ENCODE measurements at places on chromosomes 7 and 10.
A peak's percentile ranks its signal among the peaks of the same experiment; 100 is the strongest.

DNA sequence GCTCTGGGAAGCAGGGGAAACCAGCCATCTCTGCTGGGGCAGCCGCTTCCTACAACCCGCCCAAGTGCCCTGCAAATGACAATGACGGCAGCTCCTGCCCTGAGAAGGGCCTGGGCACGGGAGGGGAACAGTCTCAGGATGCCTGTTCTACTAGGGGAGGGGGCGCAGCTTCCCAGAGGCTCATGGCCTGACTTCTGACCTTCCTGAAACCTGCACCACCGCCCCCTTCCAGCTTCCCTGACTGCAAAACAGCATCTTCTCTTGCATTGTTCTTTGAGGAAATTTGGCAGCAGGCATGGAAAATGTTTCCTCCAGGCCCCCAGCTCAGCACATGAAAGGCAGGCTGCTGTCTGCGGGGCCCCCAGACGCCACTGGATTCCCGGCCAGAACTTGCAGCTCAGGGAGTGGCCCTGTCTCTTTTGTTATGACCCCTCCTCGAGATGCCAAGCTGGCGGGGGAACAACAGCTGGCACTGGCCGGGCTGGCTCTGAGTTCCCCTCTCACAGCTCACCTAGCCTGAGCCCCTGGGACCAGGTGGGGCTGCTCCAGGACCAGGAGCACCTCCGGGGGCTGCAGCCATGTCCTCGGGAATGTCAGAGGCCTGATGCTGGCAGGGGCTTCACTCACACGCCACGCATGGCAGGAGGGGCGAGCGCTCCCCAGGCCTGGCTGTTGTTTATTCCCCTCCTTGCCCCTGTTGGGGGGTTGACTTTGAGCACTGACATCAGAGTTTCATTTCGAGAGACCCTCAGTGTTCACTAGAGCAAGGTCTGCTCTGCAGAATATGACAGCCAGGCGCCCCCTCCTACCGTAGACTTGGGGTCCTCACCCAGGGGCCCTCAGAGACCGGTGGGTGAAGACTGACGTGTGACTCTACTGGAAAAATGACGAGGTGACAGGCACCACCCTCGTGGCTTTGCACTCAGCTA lies 62.7 kb downstream of the CALML3 start:
- DNase-seq: no peak

DNA sequence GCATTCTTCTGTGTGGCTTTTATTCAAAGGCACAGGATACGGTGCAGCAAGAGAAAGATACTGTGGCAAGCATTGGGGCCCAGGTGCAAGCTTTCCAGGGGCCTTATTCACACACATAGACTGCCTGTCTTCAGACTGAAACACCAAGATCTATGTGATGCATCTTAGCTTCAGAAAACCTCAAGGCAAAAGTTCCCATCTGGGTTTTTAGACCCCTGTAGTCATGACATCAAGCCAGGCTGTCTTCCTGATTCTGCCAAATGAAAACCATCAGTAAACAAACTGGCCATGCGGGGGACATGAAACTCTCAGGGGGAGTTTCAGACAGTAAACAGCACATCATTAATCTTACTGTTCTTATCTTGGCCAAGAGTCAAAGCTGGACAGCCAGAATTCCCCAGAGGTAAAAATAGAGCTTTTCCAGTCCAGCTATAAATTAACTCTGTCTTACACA lies 9.8 kb downstream of the AGBL3 start:
- DNase-seq: no peak

GRCh38 chr10:18325889-18326531 lies 185.8 kb downstream of the CACNB2 start:
- DNase-seq: no peak

DNA sequence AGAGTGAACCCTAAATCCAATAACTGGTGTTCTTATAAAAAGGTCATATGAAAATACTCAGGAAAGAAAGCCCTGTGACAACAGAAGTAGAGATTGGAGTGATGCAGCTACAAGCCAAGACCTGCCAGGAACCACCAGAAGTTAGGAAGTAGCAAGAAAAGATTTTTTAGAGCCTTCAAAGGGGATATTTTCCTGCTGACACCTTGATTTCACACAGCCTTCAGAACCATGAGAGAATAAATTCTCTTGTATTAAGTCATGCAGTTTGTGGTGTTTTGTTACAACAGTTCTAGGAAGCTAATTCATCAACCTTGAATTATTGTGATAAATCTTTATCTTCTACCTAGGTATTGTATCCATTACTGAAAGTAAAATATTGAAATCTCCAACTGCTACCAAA lies 81.0 kb downstream of the HYCC1 start:
- DNase-seq: no peak

DNA sequence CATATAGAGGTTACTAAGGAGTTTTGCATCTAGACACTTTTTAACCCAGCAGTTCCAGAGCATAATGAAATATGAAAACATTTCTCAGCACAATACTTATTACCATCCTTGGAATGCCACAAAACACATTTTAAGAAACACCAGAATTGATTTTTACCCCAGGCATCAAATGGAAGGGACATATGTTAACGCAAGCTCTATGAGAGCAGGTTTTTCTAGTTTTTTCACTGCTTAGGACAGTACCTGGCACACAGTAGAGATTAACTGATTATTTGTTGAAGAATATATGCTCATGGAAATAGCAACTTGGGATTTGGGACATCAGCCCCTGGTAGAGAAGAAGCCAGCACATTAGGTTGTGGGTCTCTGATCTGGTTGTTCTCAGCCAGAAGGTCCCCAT lies 67.0 kb upstream of the ARID5B start:
- DNase-seq: no peak

- no peak for DNase-seq
Observed at GRCh38 chr10:29543715-29544114, 91.1 kb downstream of the SVIL start.

GRCh38 chr10:92291921-92292845 lies 1.2 kb downstream of the MARCHF5 start:
- DNase-seq: peak; percentile 20

DNA sequence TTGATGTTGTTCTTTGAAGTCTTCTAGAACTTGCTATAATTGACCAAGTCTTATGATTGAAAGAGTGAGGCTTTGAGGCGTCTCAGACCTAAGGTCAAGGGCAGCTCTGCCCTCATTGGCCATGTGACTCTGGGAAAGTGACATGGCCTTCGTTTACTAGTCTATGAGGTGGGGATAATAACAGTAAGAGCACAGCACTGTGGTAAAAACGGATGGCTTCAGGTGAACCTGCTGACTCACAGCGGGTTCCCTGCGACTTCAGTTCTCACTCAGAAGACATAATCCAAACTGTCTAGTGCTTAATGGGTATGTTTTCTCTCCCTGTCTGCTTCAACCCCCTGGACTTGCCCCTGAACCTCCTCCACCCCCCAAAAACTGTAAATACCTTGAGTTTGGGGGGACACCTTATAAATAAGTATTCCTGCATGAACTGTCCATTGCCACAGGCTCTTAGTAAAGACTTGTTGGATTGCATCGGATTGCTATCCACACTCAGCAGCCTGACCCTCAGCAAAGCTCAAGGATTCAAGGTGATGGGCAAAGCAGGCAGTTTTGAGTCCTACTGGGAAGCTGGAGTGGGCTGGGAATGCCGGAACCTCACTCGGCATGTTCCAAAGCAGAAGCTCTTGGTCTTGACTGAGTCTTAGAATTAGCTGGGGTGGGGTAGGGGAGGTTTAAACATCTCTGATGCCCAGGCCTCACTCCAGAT lies 304.6 kb downstream of the KLF6 start:
- no peak for DNase-seq

DNA sequence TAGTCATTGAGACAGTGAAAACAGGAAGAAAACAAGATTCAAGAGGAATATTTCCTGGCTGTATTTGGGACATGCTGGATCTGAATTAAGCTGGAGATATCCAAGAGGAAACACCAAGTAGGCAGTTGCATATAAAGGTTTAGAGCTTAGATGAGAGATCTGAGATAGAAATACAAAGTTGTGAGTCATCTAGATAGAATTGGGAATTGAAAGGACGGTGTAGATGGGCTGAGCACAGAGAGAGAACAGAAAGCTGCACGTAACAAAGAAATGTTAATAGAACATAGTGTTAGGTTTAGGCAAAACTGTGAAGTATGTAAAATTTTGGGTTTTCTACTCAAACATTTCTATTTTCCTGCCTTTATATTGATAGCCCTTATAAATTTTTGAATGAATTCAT lies 218.5 kb upstream of the TMEM196 start:
- DNase-seq: no peak

Measured in fibroblast of skin of left quadriceps (primary cell).